ENCODE measurements at places on chromosomes 13 and 19.
A peak's percentile ranks its signal among the peaks of the same experiment; 100 is the strongest.

GRCh38 chr19:30718707-30719106, 346.5 kb downstream of the ZNF536 start:
- no peak for DNase-seq

DNA sequence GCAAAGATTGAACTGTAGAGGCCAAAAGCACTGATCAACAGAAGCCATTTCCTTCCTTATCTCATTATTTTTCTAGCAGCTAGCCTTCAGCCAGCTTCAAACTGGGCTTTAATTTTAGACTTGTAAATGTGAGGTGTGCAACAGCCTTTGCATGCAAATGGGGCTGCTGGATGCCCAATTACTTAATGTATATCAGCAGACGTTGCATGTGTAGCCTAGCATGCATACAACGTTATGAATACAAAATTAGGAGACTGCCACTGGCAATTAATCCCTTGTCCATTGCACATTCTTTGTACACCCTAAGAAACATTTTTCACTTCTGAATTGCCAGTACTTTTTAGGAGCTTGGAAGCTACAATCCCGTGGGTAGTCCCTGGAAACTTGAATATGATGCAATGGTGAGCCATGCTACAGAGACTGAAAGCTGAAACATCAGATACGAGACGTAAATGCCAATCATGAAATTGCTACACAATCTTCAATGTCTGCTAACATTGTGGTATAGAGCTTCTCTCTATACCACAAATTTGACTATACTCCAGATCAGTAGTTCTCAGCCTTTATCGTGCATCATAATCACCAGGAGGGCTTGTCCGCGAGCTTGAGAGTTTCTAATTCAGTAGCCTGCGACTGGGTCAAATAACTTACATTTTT, 20.2 kb downstream of the EPSTI1 start:
- DNase-seq = no peak

DNA sequence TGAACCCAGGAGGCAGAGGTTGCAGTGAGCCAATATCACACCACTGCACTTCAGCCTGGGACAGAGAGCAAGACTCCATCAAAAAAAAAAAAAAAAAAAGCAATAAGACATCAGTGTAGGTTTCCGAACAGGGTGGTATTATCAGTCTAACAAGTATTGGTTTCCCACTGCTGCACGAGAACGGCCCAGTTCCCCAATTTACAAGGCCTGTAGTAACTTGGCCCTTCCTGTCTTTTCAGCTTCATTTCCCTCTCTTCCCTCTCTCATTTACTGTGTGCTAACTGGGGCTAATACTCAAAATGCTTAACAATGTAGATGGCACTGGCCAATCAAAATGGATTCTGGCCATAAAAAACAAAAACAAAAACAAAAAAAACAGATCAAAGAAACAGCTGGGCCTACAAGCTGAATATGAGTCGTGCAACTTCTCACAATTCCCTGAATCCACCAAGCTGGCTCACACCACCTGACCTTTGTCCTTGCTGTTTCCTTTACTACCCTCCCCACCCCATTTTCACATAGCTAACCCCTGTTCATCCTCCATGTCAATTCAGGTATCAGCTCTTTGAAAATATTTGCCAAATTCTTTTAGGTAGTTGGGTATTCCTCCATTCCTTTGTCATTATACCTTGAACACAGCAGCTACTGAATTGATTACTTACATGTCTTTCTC, 2.4 kb downstream of the TEX101 start:
- no peak for DNase-seq

DNA sequence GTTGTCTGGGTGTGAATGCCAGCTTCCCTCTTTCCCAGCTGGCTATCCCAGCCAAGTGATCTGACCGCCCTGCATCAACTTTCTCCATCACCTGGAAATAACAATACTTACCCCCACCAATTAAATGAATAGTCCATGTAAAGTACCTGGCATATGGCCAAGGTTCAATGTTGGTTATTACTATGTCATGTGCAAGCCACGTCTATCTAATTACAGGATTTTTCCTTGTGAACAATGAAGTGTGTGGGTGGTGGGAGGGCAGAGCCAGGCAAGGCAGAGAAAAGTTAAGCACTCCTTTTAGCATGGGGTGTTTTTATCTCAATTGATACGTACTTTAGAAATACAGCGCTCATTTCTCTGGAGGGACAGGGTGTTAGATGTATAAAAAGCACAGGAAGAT, 121.1 kb downstream of the NHLRC3 start:
- no peak for DNase-seq

DNA sequence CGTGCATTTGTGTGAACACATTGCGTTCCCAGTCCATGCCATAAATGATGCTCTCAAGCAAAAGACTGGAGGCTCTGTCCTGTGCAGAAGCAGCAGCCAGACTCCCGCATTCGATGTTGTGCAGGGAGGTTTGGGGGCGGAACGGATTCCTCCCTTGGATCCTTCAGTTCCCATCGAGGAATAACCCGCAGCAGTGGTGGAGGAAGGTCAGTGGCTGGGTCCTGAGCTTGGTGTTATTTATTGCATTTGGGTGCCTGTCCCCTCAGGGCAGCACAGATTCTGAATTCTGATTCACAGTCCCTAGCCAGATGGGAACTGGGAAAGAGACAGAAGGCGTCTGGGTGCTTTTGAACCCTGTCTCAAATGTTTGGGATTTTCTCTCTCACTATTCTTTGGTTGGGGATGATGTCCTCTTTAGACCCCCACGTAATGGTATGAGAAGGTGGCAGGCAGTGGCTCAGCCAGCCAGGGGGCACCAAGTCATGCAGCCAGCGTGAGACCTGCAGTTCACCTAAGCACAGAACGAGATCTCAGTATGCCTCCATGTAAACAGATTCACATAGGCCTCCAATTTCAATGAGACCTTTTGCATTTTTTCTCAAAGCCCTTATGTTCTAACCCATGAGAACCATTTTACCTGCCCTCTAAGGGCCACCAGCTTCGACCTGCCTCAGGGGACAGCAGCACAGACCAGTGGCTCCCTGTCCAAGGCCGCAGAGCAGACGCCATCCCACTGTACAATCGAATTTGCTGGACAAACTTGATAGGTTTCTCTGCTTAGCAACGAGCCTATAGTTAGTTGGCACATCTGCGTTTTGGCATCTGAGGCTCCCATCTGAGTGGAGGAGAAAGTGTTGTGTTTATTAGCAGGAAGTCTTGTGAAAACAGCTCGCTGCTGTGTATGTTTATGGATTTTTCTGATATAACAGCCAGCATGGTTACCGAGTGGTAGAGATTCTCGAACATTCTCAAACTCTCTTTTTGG, 17.8 kb downstream of the KCTD15 start:
- DNase-seq = no peak

DNA sequence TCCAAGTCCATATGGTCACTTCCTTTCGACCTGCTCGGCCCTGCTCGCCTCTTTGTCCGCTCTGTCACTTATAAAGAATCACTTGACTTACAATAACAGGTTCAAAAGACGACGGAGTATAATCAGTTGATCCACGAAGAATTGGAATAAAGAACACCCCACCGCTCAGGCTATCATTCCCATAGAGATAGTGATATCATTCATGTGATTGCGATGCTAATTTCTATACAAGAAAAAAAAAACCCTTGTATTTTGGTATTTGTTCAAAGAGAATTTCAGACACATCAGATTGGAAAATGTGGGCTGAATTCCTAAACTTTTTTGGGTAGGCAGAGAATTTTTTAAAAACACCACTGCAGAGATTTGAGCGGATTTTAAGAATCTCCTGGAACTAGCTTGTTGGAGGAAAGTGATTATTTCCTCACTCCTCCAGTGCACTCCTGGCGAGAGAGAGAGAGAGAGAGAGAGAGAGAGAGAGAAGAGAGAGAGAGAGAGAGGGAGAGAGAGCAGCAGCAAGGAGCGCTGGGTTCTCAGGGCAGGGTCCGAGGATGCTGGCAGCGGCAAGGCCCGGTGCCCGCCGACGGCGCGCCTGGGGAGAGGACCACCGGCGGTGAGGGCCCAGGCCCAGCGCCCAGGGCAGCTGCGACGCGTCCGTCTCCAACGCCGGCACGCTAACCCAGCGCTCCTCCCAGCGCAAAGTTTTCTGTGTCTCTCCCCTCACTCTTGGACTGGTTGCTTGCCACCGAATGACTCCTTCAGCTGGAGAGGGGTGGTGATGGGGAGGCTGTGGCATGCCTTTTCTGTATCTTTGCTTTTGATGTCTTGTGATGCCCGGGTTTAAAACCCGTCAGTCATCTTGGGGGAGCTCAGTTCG, 149.0 kb upstream of the ZNF536 start:
- no peak for DNase-seq

DNA sequence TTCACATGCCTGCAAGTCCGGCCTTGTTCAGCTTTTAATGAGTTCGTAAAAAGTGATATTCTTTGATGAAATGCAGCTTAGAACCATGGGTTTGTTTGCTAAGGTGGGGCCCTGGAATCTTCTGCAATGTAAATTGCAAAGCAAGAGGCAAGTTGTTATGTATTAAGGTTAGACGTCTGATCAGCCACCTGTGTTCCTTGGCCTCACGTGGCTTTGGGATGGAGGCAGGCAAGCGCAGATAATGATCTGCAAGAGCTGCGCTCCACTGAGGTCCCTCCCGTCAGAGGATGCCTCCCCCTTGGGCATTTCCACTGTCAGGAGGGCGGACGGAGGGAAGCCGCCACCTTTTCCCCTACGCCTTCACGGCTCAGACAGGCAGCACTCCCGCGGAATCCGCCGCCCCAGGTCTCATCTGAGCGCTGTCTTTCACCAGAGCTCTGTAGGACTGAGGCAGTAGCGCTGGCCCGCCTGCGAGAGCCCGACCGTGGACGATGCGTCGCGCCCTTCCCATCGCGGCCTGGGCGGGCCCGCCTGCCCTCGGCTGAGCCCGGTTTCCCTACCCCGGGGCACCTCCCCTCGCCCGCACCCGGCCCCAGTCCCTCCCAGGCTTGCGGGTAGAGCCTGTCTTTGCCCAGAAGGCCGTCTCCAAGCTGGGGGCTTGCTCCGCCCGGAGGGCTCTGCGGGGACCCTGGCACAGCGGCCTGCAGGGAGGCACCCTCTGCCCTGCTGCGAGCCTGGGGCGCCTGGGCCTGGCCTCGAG, 110.9 kb downstream of the CRYL1 start:
- peak; percentile 33 for DNase-seq

DNA sequence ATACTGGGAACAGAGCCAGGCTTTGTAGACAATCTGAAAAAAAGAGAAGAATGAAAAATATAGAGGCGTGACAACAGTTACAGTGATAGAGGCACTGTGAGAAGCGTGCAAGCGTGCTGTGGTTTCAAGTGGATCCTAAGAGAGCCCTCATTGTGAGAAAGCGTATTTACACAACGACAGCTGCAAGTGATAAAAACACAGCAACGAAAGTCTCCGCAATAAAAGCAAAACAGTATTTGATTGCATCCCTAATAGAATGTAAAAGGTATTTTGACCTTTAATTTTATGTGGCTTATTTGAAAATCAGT, 642.7 kb upstream of the ARGLU1 start:
- no peak for DNase-seq

DNA sequence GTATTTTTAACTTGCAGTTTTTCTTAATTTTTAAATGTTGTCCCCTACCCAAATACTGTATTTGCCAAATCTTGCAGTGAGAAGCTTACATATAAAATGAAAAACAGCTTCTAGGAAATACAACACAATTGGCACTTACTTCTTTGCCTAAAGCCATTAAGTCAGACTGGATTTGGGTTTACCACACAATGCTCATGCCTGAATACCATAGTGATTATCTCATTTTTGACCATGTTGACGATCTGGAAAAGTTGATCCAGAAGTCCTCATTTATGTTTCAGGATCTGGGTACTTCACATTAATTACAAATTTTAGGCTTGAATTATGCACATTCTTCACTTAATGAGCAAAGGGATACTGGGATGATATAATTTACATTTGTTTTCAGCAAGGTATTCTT, 2.4 kb downstream of the RNF6 start:
- DNase-seq = no peak

DNA sequence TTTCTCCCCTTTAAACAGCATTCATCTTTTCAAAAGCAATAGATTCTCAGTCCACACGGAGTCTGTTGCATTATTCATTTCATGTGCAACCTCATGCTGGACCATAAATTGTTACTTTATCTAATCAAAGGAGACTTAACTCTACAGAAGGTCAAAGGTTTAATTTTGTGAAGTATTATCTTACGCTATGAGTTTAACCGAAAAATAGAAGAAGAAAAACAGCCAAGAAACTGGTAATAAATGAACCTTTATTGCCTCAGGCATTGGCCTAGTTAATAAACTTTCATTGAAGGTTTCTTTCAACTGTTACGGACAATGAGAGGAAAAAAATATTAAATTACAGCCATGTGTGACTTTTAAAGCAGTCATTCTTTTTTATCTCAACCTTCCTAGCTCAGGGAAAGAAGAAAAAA, 223.6 kb downstream of the DACH1 start:
- DNase-seq = no peak

GRCh38 chr19:12767666-12768065, 7.7 kb downstream of the HOOK2 start:
- no peak for DNase-seq

- DNase-seq = peak; percentile 77
Observed at GRCh38 chr19:13051557-13052165, 51.0 kb downstream of the LYL1 start.

GRCh38 chr19:2339644-2340310, 11.3 kb downstream of the SPPL2B start:
- DNase-seq = no peak

DNA sequence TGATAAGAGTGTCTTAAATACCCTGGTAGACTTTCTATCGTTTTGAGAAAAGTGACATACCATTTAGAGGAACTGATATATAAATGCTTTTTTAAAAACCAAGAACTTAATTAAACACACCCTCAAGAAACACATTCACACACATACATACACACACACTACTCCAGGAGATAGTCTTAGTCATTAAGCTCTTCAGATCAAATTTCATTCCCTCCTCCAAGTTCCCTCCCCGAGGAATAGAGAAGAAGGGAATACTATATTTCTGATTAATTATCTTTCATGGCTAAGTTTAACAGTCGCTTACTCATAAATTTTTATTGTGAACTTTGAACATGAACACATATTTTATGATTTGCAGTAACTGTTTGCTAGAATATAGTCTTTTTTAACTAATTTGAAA, 1109.5 kb downstream of the SLITRK1 start:
- no peak for DNase-seq

DNA sequence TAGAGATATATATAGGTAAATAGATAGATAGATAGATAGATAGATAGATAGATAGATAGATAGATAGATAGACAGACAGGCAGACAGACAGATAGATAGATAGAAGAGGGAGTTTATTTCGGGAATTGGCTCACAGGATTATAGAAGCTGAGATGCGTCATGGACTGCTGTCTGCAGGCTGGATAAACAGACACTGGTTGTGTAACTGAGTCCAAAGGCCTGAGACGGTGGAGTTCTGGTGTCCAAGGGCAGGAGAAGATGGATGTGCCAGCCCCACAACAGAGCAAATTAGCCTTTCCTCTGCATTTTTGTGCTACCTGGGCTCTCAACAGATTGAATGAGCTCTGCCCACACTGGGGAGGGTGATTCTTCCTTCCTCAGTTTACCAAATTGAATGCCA, 2.7 kb downstream of the CYP4F3 start:
- DNase-seq = no peak

Data from left colon (tissue), 2 donors.